Activated CD4-positive, alpha-beta T cell treated with anti-CD3 and anti-CD28 coated beads for 36 hours (primary cell): ENCODE measurements at places on chromosomes 5 and 9. TPM values are rescaled to one million over a fixed set of nuclear protein-coding genes. Genes with fewer than 3 reads are reported as not detected.
A peak's percentile ranks its signal among the peaks of the same experiment; 100 is the strongest.

DNA sequence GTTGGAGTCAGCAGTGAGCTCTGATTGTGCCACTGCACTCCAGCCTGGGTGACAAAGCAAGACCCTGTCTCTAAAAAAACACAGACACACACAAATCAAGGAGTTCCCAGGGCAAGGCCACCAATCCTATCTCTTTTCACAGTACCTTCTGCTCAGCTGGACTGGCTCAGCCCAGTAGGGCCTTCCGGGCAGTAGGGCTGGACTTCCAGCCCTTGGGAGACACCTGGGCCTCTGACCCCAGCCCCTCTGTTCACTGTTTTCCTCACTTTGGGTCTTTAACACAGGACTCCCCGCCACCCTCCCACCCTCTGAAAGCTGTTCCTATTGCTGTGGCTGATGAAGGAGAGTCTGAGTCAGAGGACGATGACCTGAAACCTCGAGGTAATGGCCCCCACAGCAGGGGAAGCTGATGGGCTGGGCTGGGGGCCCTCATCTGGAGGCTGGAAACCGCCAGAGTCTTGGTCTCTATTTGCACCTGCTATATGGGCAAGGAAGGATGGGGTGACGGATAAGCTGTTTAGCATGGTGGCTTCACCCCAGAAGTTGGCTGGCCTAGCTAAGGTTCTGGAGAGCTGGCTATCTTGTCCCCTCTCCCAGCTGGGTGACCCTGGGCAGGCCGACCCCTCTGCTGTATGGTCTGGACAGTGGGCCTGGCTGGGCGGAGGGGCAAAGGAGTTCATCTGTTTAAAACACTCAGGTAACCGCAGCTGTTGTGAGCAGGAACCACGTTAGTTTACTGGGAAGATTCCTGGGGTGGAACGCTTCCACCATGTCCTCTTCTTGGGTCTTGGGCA, 25.6 kb downstream of the USP20 start:
- DNase-seq, result peak; percentile 71

GRCh38 chr9:99241106-99241505, 19.0 kb downstream of the SEC61B start:
- no peak for DNase-seq

GRCh38 chr5:62306896-62307689, 1.1 kb downstream of the KIF2A start:
- peak; percentile 80 for DNase-seq

DNA sequence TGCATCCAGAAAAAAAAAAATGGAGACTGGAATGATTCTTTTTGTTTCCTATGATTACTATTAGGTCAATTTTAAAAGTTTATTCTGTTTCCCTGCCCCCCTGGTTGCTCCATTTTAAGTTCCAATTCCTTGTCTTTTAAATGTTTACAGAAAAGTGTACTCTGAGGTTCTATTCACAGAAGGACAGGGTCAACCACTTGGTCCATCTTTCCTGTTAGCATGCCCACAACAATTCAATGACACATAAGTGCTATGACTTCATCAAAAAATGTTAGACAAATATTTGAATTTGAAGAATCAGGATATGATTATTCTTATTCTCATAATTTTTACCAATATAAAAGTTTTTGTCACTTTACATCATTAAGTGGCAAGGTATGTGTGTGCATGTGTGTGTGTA, 123.7 kb downstream of the PDE4D start:
- DNase-seq, result no peak

- no peak for DNase-seq
Measured at GRCh38 chr9:123102375-123103113, 69.1 kb downstream of the GPR21 start.

DNA sequence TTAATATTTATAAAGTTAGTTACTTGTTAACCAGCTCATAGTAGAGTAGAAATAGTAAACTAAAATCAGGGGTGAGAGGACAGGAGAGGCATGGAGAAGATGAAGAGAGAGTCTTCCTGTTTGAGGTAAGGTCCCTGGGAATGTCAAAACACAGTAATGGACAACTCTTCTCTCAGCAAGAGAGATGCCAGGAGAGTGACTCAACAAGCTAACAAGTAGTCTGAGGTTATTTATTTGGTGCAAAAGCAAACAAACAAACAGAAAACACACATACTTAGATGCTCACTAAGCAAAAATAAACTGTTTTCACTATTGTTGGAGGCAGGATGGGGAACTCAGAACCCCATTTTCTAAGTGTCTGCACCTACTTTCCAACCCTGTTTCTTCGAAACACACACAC, 333.2 kb upstream of the RFX3 start:
- no peak for DNase-seq

Gene FREM1
- not detected for total RNA-seq

- DNase-seq, result no peak
Measured at GRCh38 chr9:18274693-18275092, 199.3 kb upstream of the ADAMTSL1 start.

GRCh38 chr5:149846021-149846420, 98.6 kb downstream of the PDE6A start:
- no peak for DNase-seq

DNA sequence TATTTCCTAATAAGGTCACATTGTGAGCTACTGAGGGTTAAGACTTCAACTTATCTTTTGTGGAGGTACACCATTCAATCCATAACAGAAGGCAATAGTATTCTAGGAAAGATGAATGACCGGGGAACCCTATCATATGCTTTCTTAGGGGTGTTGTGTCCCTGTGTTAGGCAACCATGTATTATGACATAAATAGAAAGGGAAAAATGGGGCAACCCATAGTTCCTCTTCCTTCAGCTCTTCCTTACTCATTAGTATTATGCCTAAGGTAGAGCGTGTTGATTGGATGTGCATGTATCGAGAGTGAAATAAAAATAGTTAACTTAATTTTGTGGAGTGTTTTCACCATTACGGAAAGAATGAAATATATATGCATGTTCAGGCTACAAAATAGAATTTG, 6.0 kb upstream of the CCNJL start:
- DNase-seq, result no peak
